EL (cell line): ENCODE measurements at places on chromosomes 11 and 22.
A peak's percentile ranks its signal among the peaks of the same experiment; 100 is the strongest.

- no peak for DNase-seq
Observed at GRCh38 chr11:63764340-63764678, 4.3 kb downstream of the ZFTA start.

DNA sequence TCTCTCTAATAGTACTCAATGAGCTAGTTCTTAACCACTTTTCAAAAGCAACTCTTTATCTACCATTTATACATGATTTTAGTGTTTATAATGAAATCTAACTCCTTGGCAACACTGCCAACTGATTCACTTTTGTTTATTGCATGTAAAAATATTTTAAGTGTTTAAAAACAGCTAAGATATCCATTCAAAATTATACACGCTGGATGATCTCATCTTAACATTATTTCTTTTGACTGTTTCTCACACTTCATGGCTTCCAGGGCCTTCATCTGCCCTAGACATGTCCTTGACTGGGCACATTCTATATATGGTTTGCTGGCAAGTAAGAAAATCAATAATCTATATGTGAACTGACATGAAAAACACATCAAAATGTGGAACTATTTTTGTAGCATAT lies 414.6 kb upstream of the LUZP2 start:
- DNase-seq, result peak; percentile 12

- DNase-seq, result no peak
Observed at GRCh38 chr22:39241794-39242594, 2.8 kb downstream of the PDGFB start.

GRCh38 chr11:116631201-116631600 lies 141.6 kb downstream of the BUD13 start:
- DNase-seq, result no peak

DNA sequence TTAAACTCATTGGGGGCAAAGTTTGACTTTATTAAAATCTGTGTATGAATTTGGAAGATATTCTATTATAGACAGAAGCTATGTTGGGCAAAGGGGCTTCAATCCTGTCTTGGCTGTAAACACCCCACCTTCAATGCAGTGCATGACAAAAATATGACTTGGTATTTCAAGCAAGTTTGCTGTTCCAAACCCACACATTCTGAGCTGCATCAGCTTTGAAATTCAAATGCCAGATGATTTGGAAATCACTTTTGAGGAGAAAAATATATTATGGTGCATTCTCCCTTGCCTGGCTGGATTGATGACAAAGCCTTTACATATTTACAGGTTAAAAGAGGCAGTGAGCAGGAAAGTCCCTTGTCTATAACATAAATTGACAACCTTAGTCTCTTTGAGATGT lies 760.0 kb downstream of the NELL1 start:
- DNase-seq, result no peak

DNA sequence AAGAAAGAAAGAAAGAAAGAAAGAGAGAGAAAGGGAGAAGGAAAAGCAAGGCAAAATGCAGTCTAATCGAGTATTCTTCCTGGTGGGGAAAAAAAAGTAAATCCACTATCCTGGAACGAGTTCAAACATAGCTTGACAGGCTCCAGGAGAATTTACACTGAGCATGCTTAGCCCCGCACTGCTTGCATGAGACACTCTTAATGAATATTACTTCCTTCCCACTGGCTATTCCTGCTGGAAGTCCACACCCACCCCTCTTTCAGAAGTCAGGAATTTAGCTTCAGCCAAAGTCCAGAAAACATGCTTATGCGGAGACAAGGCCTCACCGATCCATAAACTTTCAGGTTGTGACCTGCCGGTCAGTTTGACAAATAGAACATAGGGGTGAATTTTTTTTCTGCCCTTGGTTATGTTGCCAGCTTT lies 251.8 kb upstream of the BLID start:
- DNase-seq, result peak; percentile 31

GRCh38 chr11:94128291-94128745 lies 323 bp upstream of the PANX1 start:
- no peak for DNase-seq

DNA sequence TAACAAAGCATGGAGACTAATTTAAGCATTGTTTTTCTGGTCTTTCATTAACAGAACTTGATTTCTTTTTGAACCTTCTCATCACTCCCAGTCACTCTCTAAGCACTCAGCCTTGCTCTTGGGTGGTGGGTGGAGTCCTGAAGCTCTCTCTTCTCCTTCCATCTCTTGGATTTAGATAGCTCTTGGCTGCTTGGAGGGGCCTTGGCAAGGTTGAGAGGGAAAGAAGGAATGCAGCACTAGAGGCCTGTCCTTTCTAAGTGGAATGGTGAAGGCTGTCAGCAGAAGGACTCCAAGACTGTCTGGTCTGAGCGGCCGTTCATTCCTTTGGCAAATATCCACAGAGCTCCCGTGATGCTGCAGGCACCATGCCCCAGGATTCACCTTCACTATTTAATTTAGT lies 168.6 kb upstream of the E2F8 start:
- no peak for DNase-seq

DNA sequence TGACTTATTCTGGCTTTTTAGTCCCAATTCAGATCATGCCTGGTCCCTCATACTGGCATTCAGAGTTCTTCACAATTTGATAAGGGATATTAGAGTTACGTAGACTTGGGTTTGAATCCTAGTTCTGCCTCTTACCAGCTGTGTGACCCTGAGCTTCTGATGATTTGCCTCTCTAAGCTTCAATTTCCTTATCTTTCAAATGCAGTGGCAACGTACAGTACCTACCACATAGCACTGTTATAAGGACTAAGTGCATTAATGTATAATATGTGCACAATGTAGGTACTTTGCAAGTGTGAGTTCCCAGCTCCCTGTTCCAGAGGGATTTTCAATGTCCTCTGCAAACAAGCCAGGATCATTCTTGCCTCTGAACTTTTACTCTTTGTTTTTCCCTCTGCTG lies 7.3 kb downstream of the RHOG start:
- DNase-seq, result no peak

DNA sequence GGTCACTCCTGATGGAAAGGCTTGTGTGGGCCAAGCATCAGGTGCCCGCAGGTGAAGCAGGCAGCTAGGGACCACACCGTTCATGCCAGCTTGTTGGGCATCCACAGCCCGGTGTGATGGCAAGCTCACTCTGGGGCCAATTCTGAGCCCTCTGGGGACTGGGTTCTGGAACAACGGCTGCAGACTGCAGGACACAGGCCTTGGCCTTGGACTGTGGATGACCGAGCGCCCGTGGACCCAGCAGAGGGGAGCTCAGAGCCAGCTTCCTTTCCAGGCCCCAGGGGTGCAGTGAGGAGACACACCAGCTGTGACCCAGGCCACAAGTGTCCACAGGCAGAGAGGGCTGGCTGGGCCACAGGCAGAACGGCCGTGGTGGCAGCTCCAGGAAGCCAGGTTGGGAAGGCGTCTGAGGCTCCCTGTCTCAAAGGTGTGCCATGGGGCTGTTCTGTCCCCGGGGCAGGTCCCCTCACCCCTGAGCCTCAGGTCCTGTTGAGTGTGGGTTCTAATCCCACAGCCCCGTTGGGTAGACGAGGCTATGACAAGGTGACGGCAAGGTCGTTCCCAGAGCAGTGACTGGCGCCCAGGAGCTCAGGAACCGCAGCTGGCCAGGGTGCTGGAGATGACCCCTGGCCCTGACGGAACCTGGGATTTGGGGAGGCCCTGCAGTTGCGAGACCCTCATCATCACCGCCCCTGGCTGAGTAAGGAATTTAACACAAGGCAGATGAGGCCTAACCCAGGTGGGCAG lies 1079.4 kb downstream of the BRD1 start:
- no peak for DNase-seq

DNA sequence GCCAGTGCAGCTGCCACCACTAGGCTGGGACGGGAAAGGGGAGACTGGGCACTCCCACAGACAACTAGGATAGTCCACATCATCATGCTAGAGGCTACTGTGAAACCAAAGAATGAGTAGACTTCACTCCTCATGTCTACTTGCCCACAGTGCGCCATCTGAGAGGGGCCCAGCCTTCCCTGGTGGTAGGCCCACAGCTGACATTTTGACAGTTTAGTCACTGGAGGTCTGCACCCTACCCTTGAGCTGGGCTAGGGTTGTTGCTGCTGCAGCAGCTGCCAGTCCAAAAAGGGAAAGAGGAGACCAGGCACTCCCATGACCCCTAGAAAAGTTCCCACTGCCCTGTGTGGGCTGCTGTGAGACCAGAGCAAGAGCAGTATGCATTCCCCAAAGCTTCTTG lies 141.2 kb downstream of the DLG2 start:
- no peak for DNase-seq

DNA sequence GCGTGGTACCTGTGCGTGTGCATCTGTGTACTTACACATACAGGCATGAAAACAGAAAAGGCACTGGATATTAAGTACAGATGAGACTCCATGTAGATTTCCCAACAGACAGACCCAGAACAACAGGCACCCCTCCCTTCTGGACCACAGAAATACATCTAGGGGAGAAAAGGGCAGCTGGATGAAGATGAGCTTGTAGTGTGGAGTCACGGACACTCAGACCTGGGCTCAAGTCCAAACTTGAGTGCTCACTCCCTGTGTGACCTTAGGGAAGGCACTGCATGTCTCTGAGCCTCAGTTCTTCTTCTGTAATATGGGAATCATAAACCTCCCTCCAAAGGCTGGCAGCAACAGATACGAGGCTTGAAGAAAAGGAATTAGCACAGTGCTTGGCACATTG lies 108.9 kb downstream of the GALNT18 start:
- DNase-seq, result no peak

DNA sequence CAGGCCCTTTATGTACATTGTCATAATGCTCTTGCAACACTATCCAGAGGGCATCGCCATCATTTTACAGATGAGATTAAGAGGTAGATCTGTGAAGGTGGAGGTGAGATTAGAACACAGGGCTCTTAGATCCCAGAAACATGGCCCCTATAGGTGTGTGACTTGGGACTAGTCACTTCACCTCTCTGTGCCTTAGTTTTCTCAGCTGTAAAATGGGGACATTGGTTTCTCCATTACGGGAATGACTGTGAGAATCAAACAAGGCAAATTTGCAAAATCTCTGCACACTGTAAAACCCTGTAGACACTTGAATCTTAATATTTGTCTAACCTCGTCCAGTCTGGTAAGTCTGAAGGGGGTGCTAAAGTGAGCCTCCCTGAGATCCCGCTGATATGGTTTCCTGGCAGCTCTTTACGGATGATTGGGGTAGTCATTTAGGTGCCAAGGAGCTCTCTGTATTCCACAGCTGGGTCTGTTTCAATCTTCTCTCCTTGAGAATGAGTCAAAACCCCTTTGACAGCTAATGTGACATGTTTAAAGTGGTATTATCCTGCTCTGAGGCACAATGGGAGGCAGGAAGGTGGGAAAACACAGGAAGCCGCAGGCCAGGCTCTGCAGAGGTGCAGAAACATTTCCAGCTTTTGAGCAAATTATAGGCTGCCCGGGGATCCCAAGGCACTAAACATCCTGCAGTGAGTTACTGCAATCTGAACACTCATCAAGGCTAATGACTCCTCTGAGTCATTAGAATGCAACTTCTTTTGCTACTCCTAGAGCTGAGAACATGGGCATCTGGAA lies 140.8 kb downstream of the CCDC81 start:
- DNase-seq, result peak; percentile 89

- DNase-seq, result no peak
Observed at GRCh38 chr22:46286006-46286405, 10.7 kb upstream of the GTSE1 start.
